ENCODE measurements at places on chromosomes 16 and 17. TPM values are rescaled to one million over a fixed set of nuclear protein-coding genes. Genes with fewer than 3 reads are reported as not detected.

DNA sequence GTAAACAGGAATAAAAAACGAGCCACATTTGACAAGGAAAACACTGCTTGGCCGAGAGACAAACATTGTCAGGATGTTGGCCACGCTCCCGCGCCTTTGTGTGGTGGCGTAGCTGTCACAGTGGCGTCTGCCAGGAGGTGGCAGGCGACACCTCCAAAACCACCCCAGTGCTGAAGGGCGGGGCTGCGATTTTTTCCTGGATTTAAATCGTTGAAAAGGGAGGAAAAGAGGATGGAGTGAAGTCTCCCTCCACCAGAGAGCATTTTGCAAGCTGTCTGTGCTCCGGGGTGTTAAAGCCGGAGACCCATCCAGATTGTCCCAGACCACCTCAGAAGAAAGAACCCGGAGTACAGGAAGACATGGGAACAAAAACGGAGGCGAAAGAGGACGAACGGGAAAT is 12.7 kb downstream of the MRM3 start:
- H3K27me3 ChIP-seq: no peaks in the 10 kb centered on the region
- H3K4me3 ChIP-seq: peak overlapping the region; percentile 35
- no peaks in the 10 kb centered on the region for H3K4me1 ChIP-seq
- peak overlapping the region; percentile 42 for H3K27ac ChIP-seq

- no peak for DNase-seq
- no peaks in the 10 kb centered on the region for H3K36me3 ChIP-seq
- H3K4me3 ChIP-seq: no peak overlapping the region
- no peak overlapping the region for H3K27ac ChIP-seq
- H3K4me1 ChIP-seq: no peaks in the 10 kb centered on the region
Measured at GRCh38 chr16:65415460-65415859, 293.6 kb upstream of the CDH11 start.

GRCh38 chr16:83954577-83955016 is 1.6 kb downstream of the OSGIN1 start:
- peaks cover 8% of the 10 kb centered on the region for H3K4me1 ChIP-seq
- peak; percentile 63 for DNase-seq
- no peak overlapping the region for H3K27ac ChIP-seq
- no peaks in the 10 kb centered on the region for H3K27me3 ChIP-seq

DNA sequence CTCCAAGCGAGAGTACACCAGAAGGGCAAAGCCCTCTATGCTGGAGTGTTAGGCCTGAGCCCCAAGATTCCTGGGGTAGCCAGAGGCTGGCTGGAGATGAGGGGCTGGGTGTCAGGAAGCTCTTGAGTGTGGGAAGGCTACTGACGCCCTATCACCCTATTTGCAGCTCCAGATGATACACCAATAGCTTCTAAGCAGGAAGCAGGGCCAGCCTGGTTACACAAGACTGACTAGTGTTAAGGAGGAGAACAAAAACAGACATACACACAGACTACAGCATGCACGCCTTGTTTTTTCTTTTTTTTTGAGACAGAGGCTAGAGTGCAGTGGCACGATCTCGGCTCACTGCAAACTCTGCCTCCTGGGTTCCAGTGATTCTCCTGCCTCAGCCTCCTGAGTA is 15.9 kb downstream of the POLR3K start:
- H3K36me3 ChIP-seq: no peaks in the 10 kb centered on the region
- no peaks in the 10 kb centered on the region for H3K27me3 ChIP-seq
- H3K4me1 ChIP-seq: peaks cover 3% of the 10 kb centered on the region
- DNase-seq: no peak
- no peak overlapping the region for H3K4me3 ChIP-seq

DNA sequence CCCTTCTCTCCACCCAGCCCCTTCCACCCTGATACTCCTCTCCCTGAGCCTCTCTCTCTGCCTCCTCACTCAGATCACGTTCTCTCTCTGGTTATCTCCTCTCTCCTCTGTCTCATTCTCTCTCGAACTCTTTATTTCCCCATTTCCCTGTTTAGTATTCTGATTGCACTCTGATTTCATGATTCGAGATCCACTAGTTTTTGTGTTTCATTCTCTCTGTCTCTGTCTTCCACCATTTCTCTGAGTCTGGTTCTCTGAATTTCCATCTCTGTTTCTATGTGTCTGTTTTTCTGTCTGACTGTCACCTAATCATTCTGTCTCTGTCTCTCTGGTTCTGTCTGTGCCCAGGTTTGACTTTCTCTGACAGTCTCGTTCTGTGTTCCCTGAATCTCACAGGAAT is 2.0 kb downstream of the SEZ6L2 start:
- H3K27me3 ChIP-seq: no peaks in the 10 kb centered on the region
- no peak for DNase-seq
- no peaks in the 10 kb centered on the region for H3K4me1 ChIP-seq
- no peak overlapping the region for H3K4me3 ChIP-seq
- H3K27ac ChIP-seq: no peak overlapping the region

GRCh38 chr17:21455761-21456160 is 79.6 kb downstream of the KCNJ12 start:
- no peaks in the 10 kb centered on the region for H3K36me3 ChIP-seq
- H3K27me3 ChIP-seq: no peaks in the 10 kb centered on the region
- no peak overlapping the region for H3K4me3 ChIP-seq
- DNase-seq: no peak
- H3K27ac ChIP-seq: no peak overlapping the region
- no peaks in the 10 kb centered on the region for H3K4me1 ChIP-seq

DNA sequence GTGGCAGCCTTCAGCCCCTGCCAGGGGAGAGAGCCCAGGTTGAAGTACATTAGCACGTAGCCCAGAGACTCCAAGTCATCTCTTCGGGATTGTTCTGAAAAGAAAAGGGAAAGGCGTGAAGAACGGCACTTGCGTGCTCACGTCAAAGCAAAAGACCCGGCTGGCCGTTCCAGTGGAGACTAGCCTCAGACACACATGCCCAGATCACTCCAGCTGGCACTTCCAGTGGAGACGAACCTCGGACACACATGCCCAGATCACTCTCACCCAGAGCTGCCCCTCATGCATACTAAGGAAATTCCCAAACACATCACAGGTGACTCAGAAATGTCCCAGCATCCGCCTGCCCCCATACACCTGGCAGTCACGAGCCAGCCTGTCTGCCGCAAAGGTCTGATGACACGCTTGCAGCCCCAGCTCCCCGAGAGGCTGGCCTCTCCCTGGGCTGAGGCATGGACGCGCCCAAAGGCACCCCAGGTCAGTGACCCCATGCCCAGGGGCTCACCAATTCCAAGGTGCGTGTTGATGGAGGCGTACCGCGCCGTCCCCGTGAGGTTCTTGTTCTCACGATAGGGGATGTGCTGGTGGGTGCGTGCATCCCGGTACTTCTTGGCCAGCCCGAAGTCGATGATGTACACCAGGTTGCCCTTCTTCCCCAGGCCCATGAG is 20.9 kb downstream of the CSNK1D start:
- H3K27me3 ChIP-seq: no peaks in the 10 kb centered on the region
- H3K4me1 ChIP-seq: no peaks in the 10 kb centered on the region
- H3K36me3 ChIP-seq: peaks cover 18% of the 10 kb centered on the region
- peak overlapping the region; percentile 9 for H3K27ac ChIP-seq
- no peak for DNase-seq

- peak overlapping the region; percentile 30 for H3K27ac ChIP-seq
- DNase-seq: no peak
- H3K4me1 ChIP-seq: no peaks in the 10 kb centered on the region
Measured at GRCh38 chr16:13109171-13109570, 207.8 kb downstream of the SHISA9 start.

GRCh38 chr17:62090021-62090824 is 25.1 kb upstream of the MED13 start:
- H3K4me1 ChIP-seq: no peaks in the 10 kb centered on the region
- H3K27ac ChIP-seq: no peak overlapping the region
- no peaks in the 10 kb centered on the region for H3K27me3 ChIP-seq
- DNase-seq: no peak
- H3K4me3 ChIP-seq: no peak overlapping the region
- H3K36me3 ChIP-seq: no peaks in the 10 kb centered on the region

- no peaks in the 10 kb centered on the region for H3K27me3 ChIP-seq
- peaks cover 2% of the 10 kb centered on the region for H3K4me1 ChIP-seq
- no peak for DNase-seq
- H3K36me3 ChIP-seq: no peaks in the 10 kb centered on the region
- no peak overlapping the region for H3K4me3 ChIP-seq
Measured at GRCh38 chr17:2851615-2852014, 55.4 kb downstream of the RAP1GAP2 start.

DNA sequence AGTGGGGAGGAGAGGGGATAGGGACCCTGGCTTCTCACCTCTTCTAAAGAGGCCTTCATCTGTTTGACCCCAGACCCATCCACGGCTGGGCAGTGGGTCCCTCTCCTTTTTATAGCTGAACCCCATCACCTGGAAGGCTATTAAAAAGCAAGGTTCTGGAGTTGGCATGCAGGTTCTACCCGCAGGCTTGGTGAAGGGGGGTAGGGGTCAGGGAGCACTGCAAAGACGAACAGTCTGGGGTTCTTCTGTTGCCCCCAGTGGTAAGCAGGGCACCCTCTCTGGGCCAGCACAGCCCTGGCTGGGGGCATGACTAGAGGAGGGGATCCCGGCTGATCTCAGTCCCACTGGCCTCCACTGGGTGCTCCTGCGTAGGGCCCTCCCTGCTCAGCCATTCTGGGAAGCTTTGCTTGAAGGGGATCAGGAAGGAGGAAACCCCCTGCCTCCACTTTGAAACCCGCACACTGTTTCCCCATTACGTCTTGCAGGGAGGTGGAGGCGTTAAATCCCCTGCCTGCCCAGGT is 13.6 kb downstream of the CMIP start:
- H3K27ac ChIP-seq: peak overlapping the region; percentile 43
- no peak overlapping the region for H3K4me3 ChIP-seq
- H3K27me3 ChIP-seq: no peaks in the 10 kb centered on the region
- H3K36me3 ChIP-seq: no peaks in the 10 kb centered on the region
- H3K4me1 ChIP-seq: no peaks in the 10 kb centered on the region

- peak overlapping the region; percentile 82 for H3K4me3 ChIP-seq
- no peaks in the 10 kb centered on the region for H3K36me3 ChIP-seq
- peaks cover 3% of the 10 kb centered on the region for H3K4me1 ChIP-seq
- no peaks in the 10 kb centered on the region for H3K27me3 ChIP-seq
- H3K27ac ChIP-seq: peak overlapping the region; percentile 95
Measured at GRCh38 chr16:85553436-85554113, 59.5 kb upstream of the GSE1 start.

- no peaks in the 10 kb centered on the region for H3K36me3 ChIP-seq
- H3K4me1 ChIP-seq: no peaks in the 10 kb centered on the region
- H3K4me3 ChIP-seq: no peak overlapping the region
- DNase-seq: no peak
Measured at GRCh38 chr17:72268431-72268830, 147.6 kb downstream of the SOX9 start.

GRCh38 chr17:79938336-79939093 is 97.2 kb downstream of the TBC1D16 start:
- no peak overlapping the region for H3K27ac ChIP-seq
- H3K27me3 ChIP-seq: no peaks in the 10 kb centered on the region
- no peak for DNase-seq
- H3K36me3 ChIP-seq: no peaks in the 10 kb centered on the region

- H3K27ac ChIP-seq: no peak overlapping the region
- DNase-seq: peak; percentile 80
- H3K36me3 ChIP-seq: no peaks in the 10 kb centered on the region
- no peaks in the 10 kb centered on the region for H3K4me1 ChIP-seq
Measured at GRCh38 chr17:49556223-49556943, 19.3 kb upstream of the NXPH3 start.

GRCh38 chr16:65490286-65490685 is 368.4 kb upstream of the CDH11 start:
- H3K4me1 ChIP-seq: no peaks in the 10 kb centered on the region
- no peak overlapping the region for H3K27ac ChIP-seq
- DNase-seq: no peak
- no peak overlapping the region for H3K4me3 ChIP-seq
- H3K36me3 ChIP-seq: no peaks in the 10 kb centered on the region

Gene RAB37
- 2.1 TPM for total RNA-seq

Gene PDPK1
- total RNA-seq: 28.8 TPM

Gene KRT33A
- total RNA-seq: not detected

Gene OTOP2
- not detected for total RNA-seq

Gene CBLN1
- 0.64 TPM for total RNA-seq

Gene GINS2
- total RNA-seq: 1.1 TPM

Gene FBXL19
- total RNA-seq: 9.2 TPM

Gene TNS4
- total RNA-seq: 30.5 TPM

Gene TBC1D3I
- total RNA-seq: not detected

Gene AXIN2
- total RNA-seq: 10.5 TPM

Gene ZNF624
- total RNA-seq: 10.0 TPM
